ENCODE measurements at places on chromosomes 2 and 18.

DNA sequence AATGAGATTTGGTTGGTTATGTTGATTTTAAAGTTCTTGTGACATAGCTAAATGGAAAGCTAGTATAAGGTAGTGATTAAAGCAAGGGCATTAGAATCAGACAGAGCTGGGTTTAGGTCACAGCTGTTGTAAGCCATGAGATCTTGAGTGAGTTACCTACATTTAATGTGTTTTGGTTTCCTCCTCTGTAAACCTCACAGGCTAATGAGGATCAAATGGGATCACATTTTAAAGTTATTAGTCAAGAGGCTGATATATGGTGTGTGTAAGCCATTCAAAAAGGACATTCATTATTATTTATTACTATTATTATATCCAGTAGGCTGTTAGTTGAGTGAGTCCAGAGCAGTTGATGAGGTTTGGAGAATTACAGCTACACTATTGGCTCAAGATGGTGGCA lies 416.2 kb downstream of the IRS1 start:
- DNase-seq, result no peak

GRCh38 chr2:8552293-8552801 lies 129.5 kb upstream of the ID2 start:
- no peak for DNase-seq

DNA sequence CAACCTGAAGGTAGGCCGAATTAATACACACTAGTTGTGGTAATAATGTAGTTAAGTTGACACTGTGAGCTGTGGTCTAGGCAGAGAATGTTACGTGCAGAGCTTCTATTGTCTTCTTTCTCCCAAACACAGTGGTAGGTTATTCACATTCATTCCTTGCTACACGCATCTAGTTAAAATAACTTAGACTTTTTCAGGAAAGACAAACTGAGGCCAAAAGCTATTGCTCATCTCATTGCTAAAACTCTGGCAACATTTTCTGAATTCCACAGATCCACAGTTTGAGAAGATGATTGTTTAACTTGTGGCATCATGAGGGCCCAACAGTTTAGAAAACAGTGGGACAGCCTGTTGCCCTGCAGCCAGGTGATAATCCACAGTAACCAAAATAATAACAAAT lies 850.4 kb upstream of the FSHR start:
- DNase-seq, result no peak

- no peak for DNase-seq
These were observed 734.8 kb upstream of the NXPH2 start for GRCh38 chr2:139514951-139515350.

- no peak for DNase-seq
These were observed 13.7 kb downstream of the HS6ST1 start for GRCh38 chr2:128304715-128305554.

GRCh38 chr2:152247337-152247695 lies 71.8 kb upstream of the STAM2 start:
- no peak for DNase-seq

DNA sequence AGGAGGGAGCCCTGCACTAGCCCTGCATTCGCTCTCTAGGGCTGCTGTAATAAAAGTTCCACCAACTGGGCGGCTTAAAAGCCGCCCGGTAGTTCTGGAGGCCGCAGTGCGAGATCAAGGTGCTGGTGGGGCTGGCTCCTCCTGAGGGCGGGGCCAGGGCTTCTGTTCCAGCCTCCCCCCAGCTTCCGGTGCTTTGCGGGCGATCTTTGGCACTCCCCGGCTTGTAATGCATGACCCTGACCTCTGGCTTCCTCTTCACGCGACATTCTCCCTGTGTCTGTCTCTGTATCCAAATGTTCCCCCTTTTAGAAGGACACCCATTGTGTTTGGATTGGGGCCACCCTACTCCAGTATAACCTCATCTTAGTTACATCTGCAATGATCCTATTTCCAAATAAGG lies 84.5 kb downstream of the ZCCHC2 start:
- DNase-seq, result no peak

- DNase-seq, result no peak
These were observed 410.4 kb upstream of the ID2 start for GRCh38 chr2:8271461-8271860.

- DNase-seq, result no peak
These were observed 72.9 kb upstream of the HK2 start for GRCh38 chr2:74760875-74761630.

- no peak for DNase-seq
These were observed 703.3 kb downstream of the NRXN1 start for GRCh38 chr2:50328680-50329079.

GRCh38 chr18:72823345-72823744 lies 44.4 kb downstream of the NETO1 start:
- DNase-seq, result no peak
